ENCODE measurements at places on chromosomes 7 and 10. TPM values are rescaled to one million over a fixed set of nuclear protein-coding genes. Genes with fewer than 3 reads are reported as not detected.

DNA sequence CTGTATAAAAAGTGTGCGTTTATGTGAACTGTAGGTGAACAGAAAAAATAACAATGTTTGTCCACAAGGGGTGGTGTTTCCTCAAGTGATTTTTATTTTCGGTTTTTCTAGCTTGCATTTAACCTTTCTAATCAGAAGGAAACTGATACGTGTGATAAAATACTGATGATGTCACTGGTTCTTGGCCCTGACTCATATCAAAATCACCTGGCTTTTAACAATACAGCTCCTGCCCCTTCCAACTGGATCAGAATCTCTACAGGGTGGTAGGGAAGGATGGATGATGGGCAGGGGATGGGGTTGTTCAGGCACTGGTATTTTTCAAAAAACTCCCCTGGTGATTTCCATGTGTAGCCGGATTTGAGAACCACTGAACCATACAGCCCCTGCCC, 10.9 kb downstream of the NPFFR1 start:
- DNase-seq: peak; percentile 15
- no peak overlapping the region for H3K4me3 ChIP-seq
- no peaks in the 10 kb centered on the region for H3K27me3 ChIP-seq
- peaks cover 12% of the 10 kb centered on the region for H3K4me1 ChIP-seq

GRCh38 chr10:49740346-49741107, 21.6 kb downstream of the OGDHL start:
- H3K4me1 ChIP-seq: no peaks in the 10 kb centered on the region
- H3K36me3 ChIP-seq: no peaks in the 10 kb centered on the region
- no peak overlapping the region for H3K27ac ChIP-seq
- DNase-seq: peak; percentile 69
- H3K27me3 ChIP-seq: no peaks in the 10 kb centered on the region

- H3K27ac ChIP-seq: no peak overlapping the region
- no peaks in the 10 kb centered on the region for H3K27me3 ChIP-seq
- no peak for DNase-seq
- H3K4me3 ChIP-seq: no peak overlapping the region
- peaks cover 33% of the 10 kb centered on the region for H3K4me1 ChIP-seq
These were observed 85.0 kb downstream of the SGMS1 start for GRCh38 chr10:50538555-50539398.

DNA sequence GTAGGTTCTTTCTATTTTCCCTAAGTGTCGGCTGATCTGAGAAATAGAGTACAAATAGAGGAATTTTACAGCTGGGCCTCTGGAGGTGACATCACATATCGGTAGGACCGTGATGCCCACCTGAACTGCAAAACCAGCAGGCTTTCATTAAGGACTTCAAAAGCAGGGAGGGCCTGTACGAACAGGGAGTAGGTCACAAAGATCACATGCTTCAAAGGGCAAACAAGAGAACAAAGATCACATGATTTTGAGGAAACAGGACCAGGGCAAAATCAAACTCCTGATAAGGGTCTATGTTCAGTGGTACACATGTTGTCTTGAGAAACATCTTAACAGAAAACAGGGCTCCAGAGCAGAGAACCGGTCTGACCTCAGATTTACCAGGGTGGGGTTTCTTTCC, 88.9 kb downstream of the CNNM2 start:
- H3K36me3 ChIP-seq: no peaks in the 10 kb centered on the region
- no peak for DNase-seq
- no peaks in the 10 kb centered on the region for H3K27me3 ChIP-seq
- no peak overlapping the region for H3K27ac ChIP-seq
- no peaks in the 10 kb centered on the region for H3K4me1 ChIP-seq
- no peak overlapping the region for H3K4me3 ChIP-seq

GRCh38 chr10:35136263-35136815, 9.7 kb downstream of the CREM start:
- no peak overlapping the region for H3K4me3 ChIP-seq
- no peaks in the 10 kb centered on the region for H3K36me3 ChIP-seq
- no peaks in the 10 kb centered on the region for H3K27me3 ChIP-seq
- H3K27ac ChIP-seq: no peak overlapping the region
- peaks cover 5% of the 10 kb centered on the region for H3K4me1 ChIP-seq

The SPAM1 gene
- not detected for total RNA-seq

GRCh38 chr10:60732198-60732806, 46.0 kb upstream of the CDK1 start:
- peaks cover 13% of the 10 kb centered on the region for H3K27me3 ChIP-seq
- peak overlapping the region; percentile 72 for H3K4me3 ChIP-seq
- peaks cover 16% of the 10 kb centered on the region for H3K4me1 ChIP-seq
- peak overlapping the region; percentile 88 for H3K27ac ChIP-seq
- DNase-seq: no peak

The CAV1 gene
- total RNA-seq: 211 TPM

All from suprapubic skin (tissue), 4 donors.